AG10803 (cell line): ENCODE measurements at places on chromosomes 6 and 20.

DNA sequence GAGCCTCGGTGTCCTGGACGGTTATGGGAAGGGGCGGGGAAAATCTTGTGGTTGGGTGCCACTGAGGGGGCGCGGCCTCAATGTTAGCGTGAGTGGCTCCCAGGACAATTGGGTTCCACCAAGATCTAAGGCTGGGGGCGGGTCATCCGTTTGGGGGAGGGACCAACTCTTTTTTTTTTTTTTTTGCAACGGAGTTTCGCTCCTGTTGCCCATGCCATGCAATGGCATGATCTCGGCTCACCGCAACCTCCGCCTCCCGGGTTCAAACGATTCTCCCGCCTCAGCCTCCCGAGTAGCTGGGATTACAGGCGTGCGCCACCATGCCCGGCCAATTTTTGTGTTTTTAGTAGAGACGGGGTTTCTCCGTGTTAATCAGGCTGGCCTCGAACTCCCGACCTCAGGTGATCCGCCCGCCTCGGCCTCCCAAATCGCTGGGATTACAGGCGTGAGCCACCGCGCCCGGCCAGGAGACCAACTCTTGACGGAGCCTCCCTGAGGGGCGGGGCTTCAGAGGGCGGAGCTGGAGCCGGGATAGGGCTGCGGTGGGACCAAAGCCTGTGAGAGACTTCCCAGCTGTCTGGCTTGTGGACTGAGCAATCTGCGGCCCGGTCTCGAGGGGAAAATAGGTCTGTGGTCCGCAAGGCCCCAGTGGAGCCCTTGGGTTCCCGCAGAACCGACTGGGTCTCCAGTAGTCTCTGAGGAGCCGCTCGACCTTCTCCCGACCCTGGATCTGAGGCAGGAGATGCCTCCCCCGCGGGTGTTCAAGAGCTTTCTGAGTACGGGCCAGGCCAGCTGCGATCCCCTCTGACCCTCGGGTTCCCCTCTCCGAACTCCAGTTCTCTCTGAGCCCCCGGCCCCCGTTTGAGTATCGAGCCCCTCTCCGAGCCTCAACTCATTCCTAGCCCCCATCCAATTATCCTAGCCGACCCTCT is 1.1 kb downstream of the SPAG4 start:
- peak; percentile 99 for DNase-seq

- DNase-seq = peak; percentile 70
Observed at GRCh38 chr20:36462440-36463211, 78.7 kb upstream of the MYL9 start.

- peak; percentile 87 for DNase-seq
Observed at GRCh38 chr6:2876210-2877056, 26.7 kb downstream of the SERPINB9 start.

DNA sequence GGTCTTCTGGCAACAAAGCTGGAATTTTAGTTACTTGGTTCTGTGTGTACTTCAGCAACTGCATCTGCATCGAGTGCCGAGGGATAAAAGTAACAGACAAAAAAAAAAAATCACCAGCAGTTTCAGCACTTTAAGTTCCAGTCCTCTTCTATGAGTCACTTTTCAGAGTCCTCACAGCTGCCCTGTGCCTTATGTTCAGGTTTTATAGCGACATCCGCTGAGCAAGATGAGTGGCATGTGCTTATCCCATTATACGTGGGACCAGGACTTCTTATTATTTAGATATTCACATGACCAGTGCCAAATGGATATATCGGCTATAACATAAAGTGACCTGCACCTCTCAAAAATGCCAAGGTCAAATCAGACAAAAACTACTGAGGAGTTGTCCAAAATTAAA is 242.9 kb downstream of the FOXA2 start:
- peak; percentile 4 for DNase-seq

GRCh38 chr20:25437153-25437581 is 29.7 kb downstream of the GINS1 start:
- peak; percentile 23 for DNase-seq

- no peak for DNase-seq
Observed at GRCh38 chr6:108454356-108454755, 106.4 kb upstream of the FOXO3 start.

- DNase-seq = peak; percentile 92
Observed at GRCh38 chr6:20186981-20187380, 25.3 kb downstream of the MBOAT1 start.

- no peak for DNase-seq
Observed at GRCh38 chr6:111239461-111239860, 152.2 kb downstream of the SLC16A10 start.

- peak; percentile 30 for DNase-seq
Observed at GRCh38 chr6:140590641-140591040, 1216.2 kb upstream of the CITED2 start.

DNA sequence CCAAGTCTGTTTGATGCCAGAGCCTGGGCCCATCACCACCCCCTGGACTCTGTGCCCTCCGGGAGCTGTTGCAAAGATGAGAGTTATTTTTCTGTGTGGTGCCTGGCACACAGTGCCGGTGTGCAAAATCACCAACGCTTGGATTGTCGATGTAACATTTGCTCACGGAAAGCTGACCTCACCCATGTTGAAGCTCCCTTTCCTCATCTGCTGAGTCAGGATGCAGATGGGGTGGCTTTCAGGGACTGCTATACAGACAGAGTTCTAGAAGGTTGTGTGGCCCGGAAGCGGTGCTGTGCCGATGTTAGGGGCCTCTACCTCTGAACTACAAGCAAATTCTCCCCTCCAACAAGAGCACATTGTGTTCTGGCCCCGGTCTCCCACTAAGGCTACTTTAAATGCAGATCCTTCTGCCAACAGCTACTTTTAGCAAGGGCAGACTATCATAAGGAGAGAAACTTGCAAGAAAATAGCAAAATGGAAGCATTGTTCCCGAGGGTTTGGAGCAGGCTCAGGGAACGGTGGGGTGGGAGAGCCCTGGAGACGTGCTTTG is 34.0 kb downstream of the EYA2 start:
- DNase-seq = peak; percentile 66

GRCh38 chr6:16146028-16146427 is 17.1 kb downstream of the MYLIP start:
- no peak for DNase-seq

DNA sequence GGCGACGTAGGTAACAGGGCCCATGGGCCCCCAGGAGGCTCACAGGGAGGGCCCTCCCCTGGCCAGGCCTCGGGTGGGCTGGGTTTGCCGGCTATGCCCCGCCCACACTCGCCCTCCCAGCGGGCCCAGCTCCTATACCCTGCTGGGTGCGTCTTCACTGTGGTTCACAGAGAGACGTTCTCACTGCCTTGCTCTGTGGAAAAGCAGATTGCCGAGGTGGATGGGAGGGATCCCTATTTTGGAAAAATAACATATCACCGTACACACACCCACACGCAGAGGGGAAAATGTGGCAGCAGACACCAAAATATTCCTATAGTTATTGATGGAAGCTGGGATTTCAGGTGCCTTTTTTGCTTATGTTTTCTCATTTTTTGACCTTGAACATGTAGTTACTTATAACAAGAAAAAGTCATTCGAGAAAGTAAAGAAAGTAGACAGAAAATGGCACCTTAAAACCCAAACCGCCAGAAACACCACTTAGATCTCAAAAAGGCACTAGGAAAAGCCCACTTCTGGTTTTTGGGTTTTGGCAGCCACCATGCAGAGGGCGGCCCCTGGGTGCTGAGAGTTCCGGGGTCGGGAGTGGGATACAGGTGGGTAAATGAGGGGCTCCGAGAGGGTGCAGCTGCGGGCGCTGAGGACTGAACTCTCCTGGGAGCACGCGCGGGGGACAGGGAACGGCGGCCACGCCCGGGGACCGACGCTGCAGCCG is 49.4 kb downstream of the TMEM242 start:
- DNase-seq = no peak
